ENCODE measurements at places on chromosomes 1 and 21.

GRCh38 chr1:174519844-174520243, 72.1 kb downstream of the GPR52 start:
- DNase-seq = no peak

DNA sequence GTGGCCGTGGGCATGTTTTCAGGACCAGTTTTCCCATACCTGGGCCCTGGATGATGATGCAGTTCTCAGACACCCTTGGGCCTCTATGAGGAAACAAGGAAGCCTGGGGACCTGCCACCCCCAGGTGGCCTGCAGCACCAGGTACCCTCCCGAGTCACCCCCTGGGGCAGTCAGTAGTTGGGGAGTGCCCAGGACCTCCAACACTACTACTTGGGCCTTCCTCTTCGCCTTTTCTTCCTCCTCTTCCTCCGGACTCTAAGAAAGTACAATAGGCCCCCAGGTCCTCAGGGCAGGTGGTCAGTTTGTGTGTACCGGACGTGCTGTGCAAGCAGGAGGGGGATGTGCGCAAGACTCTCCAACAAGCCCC, 11.9 kb upstream of the SRARP start:
- DNase-seq = no peak

- no peak for DNase-seq
These were observed 125.8 kb upstream of the HOOK1 start for GRCh38 chr1:59688976-59689375.

- no peak for DNase-seq
These were observed 2.1 kb upstream of the A3GALT2 start for GRCh38 chr1:33322870-33323585.

DNA sequence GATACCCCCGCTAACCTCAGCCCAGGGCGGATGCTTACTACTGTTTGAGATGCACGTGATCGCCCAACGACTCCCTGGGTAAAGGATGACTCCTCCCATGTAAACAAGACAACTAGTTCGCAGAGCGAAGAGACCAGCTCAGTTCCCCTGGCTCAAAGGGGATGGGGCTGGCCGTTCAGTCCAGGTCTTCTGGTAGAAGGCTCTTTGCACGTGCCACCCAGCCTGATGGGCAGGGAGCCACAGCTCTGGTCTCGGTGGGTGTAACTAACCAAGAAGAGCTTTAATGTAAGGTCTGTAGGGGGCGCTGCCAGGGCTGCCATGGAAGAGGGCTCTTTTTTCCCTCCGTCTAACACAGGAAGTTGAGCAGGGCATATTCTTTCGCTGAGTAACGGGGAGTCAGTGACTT, 49.4 kb upstream of the PARP1 start:
- DNase-seq = no peak

GRCh38 chr1:204225841-204226735, 12.3 kb upstream of the GOLT1A start:
- DNase-seq = no peak

DNA sequence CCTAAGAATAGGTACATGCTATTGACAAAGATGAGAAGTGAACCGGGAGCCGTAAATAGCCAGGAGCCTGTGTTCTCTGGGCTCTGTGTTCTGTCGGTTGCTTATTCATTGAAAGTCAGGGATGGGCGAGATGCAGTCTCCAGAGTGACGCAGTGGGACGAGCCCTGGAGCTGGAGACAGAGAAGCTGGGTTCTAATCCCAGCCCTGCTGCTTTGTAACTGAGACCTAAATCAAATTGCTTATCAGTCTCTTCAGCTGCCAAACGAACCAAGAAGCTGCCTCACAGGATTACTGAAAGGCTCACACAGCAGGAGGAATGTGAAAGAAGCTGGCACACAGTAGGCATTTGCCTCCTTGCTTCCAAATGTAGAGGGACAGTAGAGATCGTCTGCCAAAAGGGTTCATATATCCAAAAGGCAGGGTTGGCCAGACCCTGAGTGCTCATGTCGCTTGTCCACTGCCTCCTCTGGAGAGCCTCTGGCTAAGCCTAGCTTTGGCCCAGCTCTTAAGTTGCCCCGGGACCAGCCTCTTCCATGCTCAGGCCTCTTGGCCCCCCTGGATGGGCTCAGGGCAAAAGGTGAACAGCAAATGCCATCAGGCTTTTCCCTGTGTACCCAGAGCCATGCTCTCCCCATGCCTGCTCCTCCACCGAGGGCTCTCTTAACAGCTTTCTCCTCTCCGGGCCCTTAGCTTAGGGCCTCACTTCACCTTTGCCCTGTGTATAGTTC, 134.2 kb upstream of the IPO9 start:
- no peak for DNase-seq

- no peak for DNase-seq
These were observed 11.1 kb downstream of the DIPK1A start for GRCh38 chr1:92949937-92950817.

- DNase-seq = no peak
These were observed 84.8 kb downstream of the WDR4 start for GRCh38 chr21:42794551-42794950.

- no peak for DNase-seq
These were observed 1.8 kb downstream of the OR10J1 start for GRCh38 chr1:159441360-159441759.

DNA sequence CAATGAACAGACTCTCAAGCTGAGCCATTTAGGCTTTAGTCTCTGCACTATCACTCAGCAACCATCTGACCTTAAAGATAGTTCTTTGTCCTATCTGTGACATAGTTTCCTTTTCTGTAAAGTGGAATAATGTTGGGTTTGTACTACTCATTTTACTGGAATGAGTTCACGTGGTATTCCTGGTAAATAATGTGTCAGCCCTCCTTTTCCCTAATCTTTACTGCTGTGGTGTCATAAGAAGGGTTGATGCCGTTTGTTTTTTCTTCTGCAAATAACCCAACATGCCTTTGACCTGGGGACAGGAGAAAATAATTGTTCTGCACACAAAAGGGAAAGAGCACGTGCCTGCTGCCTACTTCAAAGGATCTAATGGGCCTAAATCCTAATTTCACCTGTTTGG, 297.8 kb downstream of the BRINP3 start:
- no peak for DNase-seq

GRCh38 chr1:30781906-30782305, 24.3 kb upstream of the LAPTM5 start:
- DNase-seq = no peak

DNA sequence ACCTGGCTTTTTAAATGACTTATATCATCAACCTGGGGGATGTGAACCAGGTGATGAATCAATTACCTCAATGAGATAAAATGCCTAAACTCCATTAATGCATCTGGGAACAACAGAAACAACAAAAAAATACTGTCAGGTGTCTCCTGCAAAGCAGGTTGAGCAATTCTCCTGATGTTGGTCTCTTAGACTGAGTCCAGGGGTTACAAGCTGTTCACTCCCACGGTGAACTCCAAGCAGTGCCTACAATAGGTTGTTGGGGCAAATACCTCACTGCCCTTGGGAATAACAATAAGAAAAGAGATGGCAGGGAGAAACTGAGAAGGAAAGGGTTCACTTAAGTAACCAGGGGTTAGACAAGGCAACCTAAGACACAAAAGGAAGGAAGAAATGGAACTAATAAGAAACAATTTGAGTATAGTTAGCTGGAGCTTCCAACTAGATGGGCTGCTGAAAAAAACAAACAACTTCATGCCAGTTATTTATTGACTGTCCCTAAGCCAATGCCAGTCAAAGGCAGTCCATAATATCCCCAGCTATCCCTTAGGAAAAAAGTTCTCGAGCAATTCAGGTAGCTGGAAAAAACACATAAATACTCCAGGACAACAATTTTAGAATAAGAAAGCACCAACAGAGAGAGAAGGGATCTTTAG, 97.6 kb upstream of the MAGI3 start:
- no peak for DNase-seq

GRCh38 chr1:212754193-212754592, 37.4 kb downstream of the NSL1 start:
- DNase-seq = no peak

- DNase-seq = no peak
These were observed 16.0 kb upstream of the ZFYVE9 start for GRCh38 chr1:52125736-52126359.

DNA sequence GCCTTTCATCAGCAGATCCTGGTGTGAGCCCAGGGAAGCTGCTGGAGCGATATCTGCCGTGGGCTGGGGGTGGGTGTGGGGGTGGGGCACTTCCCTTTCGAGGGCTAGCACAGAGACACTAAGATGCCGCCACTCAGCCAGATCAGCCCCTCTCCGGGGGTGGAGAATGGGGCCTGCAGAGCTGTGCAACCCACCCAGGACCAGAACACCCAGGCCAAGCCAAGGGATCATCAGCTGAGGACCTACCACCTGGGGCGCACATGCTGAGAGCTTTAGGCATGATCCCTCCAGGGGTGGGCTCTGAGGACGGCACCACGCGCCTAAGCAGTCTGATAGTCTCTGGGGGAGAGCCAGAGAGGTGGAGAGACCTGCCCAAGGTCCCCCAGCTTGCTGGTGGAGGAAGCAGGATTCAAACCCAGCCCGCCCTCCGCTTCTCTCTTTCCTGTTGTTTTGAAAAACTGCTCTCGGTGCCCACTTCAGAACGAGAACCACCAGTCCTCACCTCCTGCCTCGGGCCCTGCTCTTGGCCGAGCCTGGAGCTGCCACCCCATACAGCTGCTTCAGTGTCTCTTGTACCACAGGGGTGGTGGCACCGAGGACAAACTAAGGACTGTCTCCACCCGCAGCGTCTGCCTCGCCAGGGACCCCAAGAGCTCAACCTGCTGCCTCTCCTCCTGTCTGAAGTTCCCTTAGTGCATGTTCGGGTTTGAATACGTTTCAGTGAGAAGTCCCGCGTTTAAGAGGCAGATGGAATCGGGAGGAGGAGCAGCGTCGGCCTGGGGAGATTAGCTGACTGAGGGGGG, 39.7 kb upstream of the RUNX3 start:
- DNase-seq = no peak

DNA sequence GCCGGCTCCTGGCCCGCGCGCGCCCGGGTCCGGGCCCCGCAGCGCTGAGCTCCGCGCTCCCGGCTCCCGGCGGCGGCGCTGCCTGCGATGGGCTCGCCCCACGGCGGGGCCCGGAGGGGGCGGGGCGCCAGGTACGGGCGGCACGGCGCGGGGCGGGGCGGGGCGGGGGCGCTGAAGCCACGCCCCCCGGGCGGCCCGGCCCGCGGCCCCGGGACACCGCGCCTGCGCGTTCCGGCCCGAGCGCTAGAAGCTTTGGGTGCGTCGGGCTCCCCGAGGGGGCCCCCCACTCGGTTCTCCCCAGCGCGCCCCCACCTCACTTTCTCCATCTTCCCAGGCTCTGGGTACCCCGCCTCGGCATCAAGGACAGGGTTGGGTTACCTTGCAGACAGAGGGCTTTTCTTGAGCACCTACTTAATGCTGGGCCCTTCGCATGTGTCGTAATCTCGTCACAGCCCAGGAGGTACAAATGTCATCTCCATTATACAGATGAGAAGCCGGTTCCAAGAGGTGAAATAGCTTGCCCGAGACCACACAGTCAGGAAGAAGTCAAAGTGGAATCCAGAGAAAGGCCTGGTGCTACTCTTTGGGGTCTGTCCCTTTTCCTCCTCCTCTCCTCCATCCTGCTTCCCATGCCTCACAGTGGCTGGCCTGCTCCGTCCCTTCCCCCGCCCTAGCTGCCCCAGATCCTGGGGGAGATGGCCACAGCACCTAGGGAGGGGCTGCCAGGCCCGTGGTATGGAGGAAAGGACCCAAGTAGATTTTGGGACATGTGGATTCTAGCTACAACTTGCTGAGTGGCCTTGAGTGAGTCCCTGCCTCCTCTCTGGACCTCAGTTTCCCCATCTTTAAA, 46.5 kb downstream of the RAP1GAP start:
- peak; percentile 38 for DNase-seq

DNA sequence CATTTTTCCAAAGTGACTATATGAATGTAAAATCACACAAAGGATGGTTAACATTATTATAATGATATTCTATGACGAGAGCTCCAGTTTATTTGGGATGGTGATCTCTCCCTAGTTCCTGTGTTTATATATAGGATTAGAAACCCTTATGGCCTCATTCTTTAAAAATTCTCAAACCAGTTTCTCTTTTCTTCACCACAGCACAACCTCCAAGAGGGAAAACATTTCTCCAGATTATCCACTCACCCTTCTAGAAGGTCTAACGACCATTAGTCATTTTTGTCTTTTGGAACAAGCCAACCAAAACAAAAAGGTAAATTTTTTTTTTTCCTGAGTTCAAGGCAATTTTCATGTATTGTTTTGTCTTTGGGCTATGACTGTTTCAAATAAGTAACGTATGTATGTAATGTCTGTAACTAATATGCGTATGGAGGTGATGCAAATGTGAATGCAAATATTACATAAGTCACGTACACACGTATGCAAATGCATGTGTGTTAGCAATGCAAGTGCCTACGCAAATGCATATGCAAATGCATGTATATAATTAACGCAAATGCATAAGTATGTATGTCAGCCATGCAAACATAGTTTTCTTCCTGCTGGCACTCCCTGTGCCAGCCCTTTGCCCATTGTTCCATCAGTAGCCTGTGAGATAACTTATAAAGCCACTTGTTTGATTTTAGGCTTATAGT, 72.5 kb upstream of the MORC3 start:
- DNase-seq = no peak

DNA sequence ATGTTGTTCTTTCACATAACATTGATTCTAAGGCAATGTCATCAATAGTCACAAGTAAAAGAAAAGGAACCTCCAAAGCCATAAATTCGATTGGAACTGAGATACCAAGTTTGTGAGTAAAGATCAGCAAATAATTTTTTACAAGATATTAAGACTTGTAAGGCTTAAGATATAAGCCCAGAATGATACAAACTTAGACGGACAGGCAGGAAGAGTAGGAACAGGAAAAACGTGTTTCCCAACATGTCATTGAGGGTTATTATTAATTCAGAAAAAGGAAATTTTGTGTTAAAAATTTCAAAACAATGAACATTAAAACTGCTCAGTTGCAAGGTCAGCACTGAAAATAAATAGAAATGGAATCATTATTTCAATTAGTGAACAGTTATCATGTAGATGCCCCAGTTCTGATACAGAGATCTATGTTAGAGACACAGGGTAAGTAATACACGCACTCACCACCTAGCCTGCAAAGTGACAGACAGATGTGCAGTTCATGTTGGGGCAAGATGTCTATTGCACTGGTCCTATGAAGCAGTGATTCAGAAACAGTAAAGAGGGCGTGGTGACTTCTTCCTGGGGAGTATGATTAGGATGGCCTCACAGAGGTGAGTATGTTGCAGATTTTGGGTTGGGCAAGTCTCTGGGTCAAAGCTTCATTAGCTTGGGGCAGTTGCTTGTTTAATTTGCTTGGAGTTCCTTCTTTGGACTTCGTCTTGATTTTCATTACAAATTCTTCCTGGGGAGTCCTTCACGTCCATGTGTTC, 284.4 kb downstream of the SETD4 start:
- DNase-seq = no peak

- DNase-seq = no peak
These were observed 30.8 kb upstream of the PLCH2 start for GRCh38 chr1:2445162-2445822.

GRCh38 chr21:34911360-34911759, 137.7 kb downstream of the RUNX1 start:
- DNase-seq = no peak
